CD4-positive, alpha-beta T cell treated with Interleukin-4 for 4 hours (primary cell): ENCODE measurements at places on chromosomes 13 and 19.

GRCh38 chr13:87666831-87667230 is 4.3 kb upstream of the SLITRK5 start:
- DNase-seq = no peak

- no peak for DNase-seq
Observed at GRCh38 chr13:70634893-70635292, 526.6 kb upstream of the KLHL1 start.

DNA sequence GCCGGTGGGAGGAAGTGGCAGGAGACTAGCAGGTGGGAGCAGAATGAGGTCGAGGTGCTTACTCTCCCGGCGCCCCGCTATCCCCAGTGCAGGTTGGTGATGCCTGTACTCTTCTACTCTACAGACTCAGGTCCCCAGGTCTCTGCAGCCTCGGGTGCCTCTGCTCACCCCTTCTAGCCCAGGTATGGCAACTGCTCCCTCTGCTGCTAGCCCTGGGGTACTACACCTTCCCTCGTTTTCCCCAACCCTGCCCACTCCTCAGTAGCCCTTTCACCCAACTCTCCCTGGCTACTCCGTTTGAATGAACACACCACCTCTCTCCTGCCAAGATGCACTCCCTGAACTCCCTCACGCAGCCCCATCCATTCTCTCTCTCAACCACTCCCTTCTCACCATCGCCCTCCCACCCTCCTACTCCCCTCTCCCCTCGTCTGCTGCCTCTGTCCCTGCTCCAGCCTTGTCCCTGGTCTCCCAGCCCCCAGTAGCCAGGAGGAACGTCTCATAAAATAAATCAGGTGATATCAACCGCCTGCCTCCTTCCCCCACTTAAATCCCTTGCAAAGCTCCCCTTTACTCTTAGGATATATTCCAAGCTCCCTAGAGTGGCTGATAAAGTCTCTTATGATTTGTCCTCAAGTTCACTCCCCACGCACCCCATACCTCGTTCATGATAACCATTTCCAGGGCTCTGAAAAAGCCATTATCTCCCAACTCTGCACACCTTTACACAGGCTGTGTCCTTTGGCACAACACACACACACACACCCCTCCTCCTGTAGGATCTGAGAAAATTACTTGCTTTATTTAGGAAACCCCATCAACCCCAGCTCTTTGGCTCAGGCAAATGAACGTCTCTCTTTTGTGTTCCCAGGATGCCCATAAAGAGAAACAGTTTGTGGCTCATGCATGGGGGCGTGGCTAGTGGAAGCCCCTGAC is 8.2 kb upstream of the MEIS3 start:
- DNase-seq = peak; percentile 57

GRCh38 chr19:47497050-47497766 is 13.2 kb upstream of the KPTN start:
- DNase-seq = no peak

GRCh38 chr13:44662515-44662914 is 86.4 kb upstream of the TSC22D1 start:
- no peak for DNase-seq

- no peak for DNase-seq
Observed at GRCh38 chr19:835210-835810, 5.5 kb upstream of the PRTN3 start.

GRCh38 chr19:54297759-54298305 is 15.1 kb downstream of the LILRA5 start:
- no peak for DNase-seq

GRCh38 chr19:14368011-14368513 is 13.2 kb upstream of the ADGRE5 start:
- peak; percentile 89 for DNase-seq

- DNase-seq = no peak
Observed at GRCh38 chr19:49690079-49690655, 749 bp upstream of the CPT1C start.

DNA sequence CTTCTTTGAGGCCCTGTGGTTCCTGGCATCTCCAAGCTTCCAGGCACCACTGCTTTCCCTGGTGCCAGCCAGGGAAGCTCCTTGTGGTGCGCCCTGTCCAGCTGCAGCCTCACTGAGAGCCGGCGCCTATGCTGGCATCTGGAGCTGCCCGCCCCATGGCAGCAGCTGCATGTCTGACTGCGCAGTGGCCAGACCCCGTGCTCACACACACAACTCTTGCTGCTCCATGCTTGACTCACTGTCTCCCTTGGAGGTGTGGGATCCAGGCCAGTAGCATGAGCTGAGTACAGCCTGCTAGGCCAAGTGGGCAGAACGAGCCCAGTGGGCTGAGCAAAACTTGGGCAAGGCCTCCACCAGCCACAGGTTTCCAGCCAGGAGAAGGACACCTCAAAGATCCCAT is 11.5 kb upstream of the SUPT20H start:
- DNase-seq = no peak

DNA sequence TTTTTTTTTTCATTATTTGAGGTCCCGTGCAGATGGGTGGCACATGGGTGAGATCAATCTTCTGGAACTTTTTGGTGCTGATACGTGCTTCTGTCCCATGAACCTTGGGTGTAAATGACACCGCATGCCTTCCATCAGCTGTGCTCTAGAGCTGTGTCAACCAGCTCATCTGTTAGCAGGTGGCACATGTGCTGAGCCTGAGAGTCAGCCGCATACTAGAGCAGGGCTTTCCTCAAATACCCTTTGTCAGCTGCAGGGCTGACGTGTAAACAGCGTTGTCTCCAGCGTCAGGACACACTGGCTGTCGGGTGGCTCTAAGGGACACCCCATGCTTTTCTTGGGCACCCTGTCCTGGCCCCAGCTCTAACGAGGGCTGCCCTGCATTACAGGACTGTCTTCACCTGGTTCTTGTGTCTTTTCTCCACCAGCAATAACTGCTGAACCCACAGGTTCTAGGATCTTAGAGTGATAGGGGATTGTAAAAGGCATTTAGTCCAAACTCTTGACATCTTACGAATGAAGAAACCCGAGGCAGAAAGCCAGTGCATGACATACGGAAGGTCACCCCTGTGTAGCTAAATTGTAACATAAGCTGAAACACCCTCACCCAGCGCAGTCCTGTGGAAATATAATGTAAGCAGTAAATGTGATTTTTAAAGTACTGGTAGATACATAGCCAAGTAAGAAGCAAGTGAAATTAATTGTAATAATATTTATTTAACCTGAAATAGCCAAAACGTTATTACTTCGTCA is 119.5 kb downstream of the LRCH1 start:
- DNase-seq = no peak

DNA sequence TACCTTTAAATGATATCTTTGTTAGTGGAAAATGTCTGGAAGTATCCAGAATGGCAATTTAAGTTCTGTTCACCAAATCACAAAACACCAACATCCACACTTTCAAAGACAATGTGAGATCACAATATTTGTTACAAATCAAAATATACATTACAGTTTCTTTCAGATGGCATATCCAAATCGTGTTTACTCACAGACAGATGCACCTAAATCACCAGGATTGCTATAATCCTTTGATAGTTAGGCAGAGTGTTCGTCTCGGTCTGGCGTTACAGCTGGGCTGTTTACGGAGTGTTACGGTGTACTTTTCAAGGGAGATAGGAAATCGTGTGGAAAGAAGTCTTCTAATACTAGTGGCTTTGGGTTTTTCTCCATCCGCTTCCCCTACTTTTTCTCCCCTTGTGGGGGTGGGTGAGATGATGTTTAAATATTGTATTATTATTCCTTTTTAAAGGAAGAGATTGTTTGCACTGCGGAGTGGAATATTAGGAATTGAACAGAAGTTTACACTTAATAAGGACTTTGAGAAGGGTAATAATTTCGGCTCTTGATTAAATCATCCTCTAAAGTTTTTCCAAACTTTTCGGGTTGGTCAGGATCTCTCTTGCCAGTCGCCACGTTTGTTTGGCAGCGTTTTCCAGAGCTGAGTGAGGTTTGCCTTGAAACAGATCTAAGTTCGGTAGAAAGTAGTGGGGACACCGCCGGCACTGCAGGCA is 1.8 kb downstream of the MAB21L1 start:
- no peak for DNase-seq

GRCh38 chr13:99033814-99034213 is 56.0 kb upstream of the DOCK9 start:
- DNase-seq = no peak

GRCh38 chr19:6431891-6432290 is 1.7 kb downstream of the SLC25A41 start:
- no peak for DNase-seq

- DNase-seq = no peak
Observed at GRCh38 chr13:112825875-112826274, 136.0 kb downstream of the ATP11A start.

- DNase-seq = peak; percentile 99
Observed at GRCh38 chr13:52011632-52012511, at the start of gene ALG11. Gene ALG11, plus strand, starts transcription at chr13:52012398. Its CDS starts 21 bp downstream, at chr13:52012419.

DNA sequence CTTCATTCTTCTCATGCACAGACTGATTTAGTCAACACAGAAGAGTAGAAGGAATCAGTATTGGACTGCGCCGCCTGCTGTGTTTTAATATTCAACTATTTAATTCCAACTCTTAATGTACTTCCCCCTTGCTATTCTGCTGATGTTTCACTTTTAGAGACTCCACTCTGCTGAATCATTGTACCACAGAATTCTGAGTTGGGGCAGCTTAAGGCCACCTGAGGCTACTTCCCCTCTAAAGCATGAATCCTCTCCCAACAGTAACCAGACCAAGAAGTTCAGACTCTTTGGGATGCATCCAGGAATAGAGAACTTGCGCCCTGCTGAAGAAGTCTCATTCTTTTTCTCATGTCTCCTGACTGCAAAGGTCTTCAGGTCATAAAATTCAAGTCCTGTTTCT is 708.8 kb downstream of the UQCRFS1 start:
- DNase-seq = peak; percentile 1

GRCh38 chr13:44932171-44932849 is 57.0 kb downstream of the NUFIP1 start:
- DNase-seq = no peak

DNA sequence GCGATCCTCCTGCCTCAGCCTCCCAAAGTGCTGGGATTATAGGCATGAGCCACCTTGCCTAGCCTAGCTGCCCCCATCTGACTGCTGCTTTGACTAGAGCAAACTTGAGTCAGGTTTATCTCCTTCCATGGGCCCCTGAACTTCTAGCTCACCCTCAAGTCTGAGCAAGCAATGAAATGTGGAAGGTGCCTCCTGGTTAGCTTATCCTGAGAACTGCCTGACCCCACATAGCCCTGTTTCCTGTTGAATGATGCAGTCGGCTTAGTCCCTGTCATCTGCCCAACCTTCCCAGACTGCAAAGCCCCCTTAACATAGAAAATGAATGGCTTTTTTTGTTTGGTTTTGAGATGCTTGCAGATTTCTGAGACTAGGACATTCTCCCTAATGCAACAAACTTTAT is 8.9 kb upstream of the TMEM160 start:
- DNase-seq = no peak

DNA sequence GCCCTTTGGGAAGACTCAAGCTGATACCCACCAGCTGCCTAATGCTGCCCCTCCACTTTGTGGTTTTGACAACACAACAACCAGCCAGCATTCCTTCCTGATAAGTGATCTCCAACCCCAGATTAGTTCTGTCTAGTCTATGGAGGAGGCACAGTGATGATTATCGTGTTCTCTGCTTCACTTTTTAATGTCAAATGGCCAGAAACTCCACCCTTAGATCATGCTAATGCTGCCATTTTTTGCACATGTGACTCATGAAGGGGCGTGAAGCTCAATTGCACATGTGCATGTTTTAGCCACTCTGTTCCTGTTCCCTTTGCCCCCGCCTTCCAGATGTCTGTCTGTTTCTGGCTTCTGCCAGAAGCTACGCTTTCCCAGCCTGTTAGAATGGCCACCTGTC is 199.8 kb downstream of the COG6 start:
- DNase-seq = no peak

DNA sequence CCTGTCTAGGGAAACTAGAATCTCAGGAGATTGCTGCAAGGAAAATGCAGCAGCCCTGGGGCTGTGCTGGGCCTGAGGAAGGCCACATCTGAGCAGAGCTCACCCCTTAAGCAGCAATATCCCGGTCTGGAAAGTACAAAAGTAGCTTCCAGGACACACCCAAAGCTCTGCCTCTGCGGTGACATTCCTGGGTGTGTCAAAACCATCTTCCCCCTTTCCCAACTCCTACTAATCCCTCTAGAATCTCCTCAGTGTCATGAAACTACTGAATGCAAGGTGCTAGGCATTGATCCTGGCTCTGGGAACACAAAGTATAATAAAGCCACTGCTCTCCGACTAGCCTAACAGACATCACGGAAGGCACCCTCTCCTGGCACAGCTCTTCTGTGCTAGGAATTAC is 5.0 kb downstream of the PBX4 start:
- DNase-seq = no peak

DNA sequence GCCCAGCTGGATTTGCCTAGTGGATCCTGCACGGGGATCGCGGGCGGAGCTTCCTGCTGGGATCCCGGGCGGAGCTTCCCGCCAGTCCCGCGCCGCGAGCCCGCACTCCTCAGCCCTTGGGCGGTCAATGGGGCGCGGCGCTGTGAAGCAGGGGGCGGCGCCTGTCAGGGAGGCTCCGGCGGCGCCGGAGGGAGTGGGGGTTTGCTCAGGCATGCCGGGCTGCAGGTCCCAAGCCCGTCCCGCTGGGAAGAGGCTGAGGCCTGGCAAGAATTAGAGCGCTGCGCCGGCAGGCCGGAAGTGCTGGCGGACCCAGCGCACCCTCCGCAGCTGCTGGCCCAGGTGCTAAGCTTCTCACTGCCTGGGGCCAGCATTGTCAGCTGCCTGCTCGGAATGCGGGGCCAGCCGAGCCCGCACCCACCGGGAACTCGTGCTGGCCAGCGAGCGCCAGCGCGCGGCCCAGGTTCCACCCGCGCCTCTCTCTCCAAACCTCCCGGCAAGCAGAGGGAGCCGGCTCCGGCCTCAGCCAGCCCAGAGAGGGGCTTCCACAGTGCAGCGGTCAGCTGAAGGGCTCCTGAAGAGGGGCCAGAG is 119.6 kb downstream of the PRR20E start:
- DNase-seq = no peak

DNA sequence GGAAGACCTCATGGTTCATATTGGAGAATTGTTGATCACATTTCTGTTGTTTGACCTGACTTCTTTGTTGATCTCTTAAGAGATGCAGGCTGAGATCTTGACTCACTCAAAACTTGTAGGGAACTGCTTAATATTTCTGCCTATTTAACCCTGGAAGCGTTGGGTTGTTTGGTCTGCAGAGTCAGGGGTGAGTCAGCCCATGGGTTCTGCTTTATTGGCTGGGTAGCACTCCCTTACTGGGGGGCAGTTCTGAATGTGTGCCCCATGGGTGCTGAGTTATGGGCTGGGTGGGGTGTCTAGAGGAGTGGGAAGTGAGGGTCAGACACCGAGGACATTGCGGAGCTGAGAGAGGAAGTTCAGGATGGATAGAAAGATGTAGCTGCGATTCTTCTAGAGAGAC is 87.9 kb downstream of the LRCH1 start:
- DNase-seq = no peak

DNA sequence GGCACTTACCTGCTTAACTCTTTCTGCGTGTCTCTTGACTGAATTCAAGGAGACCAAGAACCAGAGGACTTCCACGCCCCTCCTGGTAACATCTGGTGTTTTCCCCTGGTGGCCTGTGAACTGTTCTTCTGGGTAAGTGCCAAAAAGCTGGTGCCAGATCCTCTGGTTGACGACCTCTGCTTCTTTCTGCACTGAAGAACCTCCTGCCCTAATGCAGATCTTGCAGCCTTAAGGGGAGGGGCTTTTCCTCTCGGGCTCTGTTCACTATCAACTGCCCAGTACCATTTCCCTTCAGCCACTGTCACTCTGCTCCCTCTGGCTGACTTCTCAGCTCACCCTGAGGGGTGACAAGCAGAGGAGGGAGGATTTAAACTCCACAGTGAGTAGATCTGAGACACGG is 6.1 kb upstream of the ERVV-1 start:
- DNase-seq = no peak
